Endothelial cell of umbilical vein (primary cell): ENCODE measurements at places on chromosomes 13 and 19. TPM values are rescaled to one million over a fixed set of nuclear protein-coding genes. Genes with fewer than 3 reads are reported as not detected.

The DCLK1 gene
- total RNA-seq = 3.9 and 4.5 TPM in 2 replicates

The GPR180 gene
- 8.3 and 8.9 TPM in 2 replicates for total RNA-seq

The IGFL2 gene
- total RNA-seq = not detected in 2 replicates

The FOXA3 gene
- total RNA-seq = not detected in 2 replicates

The PNPLA6 gene
- total RNA-seq = 163 and 164 TPM in 2 replicates

The CRTC1 gene
- total RNA-seq = 10.3 and 11.4 TPM in 2 replicates

The APOC4 gene
- not detected in 2 replicates for total RNA-seq
